ENCODE measurements at places on chromosomes 5 and 9.

DNA sequence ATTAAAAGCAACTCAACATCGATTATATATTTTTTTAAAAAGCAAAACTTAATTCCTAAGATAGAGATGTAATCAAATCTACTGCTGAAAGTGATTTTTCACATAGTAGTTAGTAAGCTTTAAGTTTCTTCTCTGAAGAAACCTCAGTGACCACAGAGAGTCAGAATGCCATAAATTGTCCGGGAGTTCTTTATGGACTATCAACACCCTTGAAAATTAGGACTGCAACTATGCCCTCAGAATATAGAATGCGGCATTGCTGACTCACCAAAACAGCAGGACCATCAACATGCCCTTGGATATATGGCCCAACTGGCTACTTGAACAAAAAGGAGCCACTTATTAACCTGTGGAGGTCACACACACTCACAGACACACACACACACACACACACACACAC lies 228.9 kb upstream of the SNX2 start:
- no peak for DNase-seq

- no peak for DNase-seq
Observed at GRCh38 chr9:84123648-84124406, 143.2 kb downstream of the RMI1 start.

DNA sequence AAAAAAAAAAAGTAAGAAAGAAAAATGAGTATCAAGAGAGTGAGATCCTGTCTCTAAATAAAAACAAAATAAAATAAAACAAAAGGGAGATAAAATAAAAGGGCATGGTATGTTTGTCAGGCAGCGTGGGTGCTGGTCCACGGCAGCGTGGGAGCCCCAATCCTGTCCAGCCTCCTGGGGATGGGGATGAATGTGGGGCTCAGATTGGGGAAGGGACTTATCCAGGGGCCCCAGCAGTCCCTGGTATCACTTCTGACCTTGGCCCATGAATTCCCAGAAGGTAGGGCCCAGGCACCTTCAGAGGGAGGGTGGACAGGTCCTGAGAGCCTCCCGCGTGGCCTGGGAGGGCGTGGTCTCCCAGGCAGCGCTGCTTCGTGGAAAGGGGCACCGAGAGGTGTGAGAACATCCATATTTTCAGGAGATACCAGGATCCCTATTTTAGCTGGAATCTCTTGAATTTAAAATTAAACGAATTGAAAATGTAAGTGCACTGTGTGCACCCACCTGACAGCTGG lies 71.2 kb downstream of the ZNF354C start:
- no peak for DNase-seq

GRCh38 chr5:151029179-151030055 lies 9.0 kb downstream of the GPX3 start:
- no peak for DNase-seq

DNA sequence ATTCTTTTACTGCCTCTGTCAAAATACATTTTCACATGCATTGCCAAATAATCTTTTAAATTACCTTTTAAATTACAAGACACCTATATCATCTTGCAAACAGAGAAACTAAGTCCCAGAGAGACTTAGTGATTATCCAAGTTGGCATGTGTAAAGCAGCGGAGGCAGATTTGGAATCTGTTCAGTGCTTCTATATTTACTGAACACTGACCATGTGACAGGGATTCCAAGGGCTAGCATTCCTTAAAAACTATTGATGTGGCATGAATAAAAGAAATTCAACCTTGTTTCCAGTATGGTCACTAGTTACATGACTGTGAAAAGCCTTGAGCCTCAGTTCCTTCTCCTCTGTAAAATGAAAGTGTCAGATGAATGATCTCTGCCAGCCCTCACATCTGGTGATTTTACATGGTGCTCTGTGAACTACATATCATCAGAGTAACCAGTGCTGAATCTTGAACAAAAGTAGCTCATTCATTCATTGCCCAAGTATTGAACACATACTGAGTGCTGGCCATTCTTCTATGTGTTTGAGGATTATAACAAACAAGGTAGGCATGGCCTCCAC lies 71.9 kb upstream of the PPP1R2B start:
- no peak for DNase-seq

DNA sequence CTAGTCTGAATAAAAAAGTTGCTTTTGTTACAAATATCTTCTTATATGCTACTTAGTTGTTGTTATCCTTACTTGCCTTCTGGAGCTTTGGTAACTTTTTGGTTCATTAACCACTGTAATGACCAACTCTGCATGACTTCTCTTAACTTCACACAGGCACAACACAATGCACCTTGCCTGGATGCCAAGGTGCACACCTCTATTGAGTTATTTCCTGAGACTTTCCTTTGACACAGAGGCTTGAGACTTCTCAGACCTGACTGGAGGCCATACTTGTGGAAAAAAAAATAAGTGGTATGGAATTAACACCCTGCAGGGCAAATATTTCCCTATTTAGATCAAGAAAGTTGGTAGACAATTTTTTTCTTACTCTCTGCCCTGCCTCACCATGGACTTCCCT lies 1925.6 kb downstream of the EFNA5 start:
- DNase-seq: no peak

DNA sequence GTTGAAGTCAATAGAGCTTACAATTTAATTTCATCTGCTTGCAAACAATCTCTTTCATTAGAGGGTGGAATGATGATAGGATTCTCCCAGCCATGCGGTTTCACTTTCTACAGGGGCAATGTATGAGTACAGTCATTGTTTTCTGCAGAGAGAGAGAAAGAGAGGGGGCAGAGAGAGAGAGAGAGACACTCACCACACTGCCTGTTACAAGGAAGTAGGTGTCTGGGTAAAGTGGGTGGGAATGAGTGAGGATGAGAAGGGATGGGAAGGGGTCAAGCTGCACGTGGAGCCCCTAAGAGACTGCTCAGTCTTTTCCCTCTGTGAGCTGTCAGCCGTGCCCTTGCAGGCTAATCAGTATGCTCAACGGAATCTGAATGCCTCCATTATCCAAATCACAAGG lies 454.3 kb downstream of the KDM4C start:
- peak; percentile 33 for DNase-seq

DNA sequence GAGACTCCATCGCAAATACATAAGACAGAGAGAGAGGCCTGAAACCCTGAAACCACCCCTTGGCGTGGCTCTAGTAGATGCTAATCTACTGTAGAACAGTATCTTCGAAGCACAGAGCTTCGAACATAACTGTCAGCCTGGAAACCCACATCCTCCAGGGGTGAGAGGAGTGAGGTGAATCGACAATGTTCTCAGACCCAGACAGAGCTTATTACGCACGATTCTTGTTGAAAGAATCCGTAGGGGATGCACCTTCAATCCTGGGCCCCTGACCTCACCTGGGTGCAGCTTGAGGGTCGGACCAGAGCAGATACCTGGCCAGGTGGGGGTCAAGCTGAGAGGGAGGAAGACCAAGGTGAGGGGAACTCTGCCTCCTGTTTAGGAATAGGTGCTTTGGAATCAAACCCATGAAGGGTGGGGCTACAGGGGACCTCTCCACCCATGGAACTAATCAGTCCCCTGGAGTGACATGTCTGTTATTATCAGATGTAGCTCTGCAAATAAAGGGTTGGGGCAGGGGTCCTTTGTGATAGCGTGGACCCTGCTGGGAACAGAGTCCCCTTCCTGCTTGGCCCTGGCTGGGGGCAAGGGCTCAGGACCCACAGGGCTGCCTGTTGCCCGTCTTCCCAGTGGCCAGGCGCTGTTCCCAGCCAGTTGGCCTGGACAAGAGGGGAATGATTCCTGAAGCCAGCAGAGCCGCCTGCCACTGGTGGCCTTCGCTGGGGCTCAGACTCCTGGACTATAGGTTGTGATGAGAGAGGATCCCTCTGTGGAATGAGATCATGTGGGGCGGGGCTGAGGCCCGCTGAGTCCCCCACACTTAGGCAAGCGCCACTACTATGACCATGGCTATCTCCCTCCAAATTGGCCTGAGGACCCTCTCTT lies 41.2 kb downstream of the DBH start:
- no peak for DNase-seq

- DNase-seq: no peak
Observed at GRCh38 chr5:154493274-154493673, 15.2 kb upstream of the HAND1 start.

GRCh38 chr5:83374547-83374946 lies 97.0 kb upstream of the VCAN start:
- no peak for DNase-seq

GRCh38 chr5:139971202-139971725 lies 71.8 kb downstream of the NRG2 start:
- no peak for DNase-seq

- DNase-seq: no peak
Observed at GRCh38 chr5:53946405-53947100, 363.8 kb downstream of the ARL15 start.

DNA sequence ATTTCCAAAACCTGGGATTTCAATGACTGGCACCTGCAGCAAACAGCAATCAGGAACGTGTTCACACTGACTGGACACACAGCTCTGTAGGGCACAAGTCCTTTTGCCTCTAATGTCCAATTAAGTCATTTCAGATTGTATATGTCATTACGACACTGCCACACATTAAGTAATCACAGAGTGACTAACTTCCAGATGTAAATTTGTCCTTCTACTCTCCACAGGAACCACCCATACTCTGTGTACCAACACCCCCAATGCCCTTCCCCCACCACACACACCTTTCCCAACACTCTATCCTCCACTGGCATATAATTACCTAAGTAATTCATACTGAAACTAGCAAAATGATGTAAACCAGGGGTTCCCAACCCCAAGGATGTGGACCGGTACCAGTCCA lies 30.5 kb downstream of the LARS1 start:
- peak; percentile 47 for DNase-seq

DNA sequence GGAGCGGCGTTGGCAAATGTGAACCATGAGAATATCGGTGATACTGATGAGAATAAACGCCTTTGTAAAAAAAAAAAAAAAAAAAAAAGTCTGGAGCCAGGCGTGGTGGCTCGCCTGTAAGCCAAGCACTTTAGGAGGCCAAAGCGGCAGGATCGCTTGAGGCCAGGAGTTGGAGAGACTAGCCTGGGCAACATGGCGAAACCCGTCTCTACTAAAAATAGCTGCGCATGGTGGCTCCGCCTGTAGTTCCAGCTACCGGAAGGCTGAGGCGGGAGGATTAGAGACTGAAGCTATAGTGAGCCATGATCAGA lies 425 bp upstream of the NFX1 start:
- DNase-seq: no peak

GRCh38 chr9:76018761-76019160 lies 128.3 kb downstream of the PCSK5 start:
- no peak for DNase-seq

DNA sequence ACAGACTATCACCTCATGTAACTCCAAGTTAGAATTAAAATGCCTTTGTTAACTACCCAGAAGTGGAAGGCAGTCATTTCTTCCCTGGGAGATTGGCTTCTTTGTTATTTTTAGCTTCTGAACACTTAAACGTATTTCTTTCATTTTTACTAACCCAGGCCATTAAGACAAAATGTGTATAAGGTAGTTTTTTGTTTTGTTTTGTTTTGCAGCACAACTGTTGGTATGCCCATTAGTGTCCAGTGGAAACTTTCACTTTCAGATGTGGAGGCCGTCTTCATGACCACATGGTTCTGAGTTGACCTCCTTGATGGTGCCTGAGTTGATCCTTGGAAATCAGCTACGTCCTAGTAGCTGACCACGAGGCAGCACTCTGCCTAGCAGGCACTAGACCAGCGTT lies 264.6 kb upstream of the ZNF608 start:
- no peak for DNase-seq

- DNase-seq: no peak
Observed at GRCh38 chr5:168066536-168067208, 224.8 kb upstream of the WWC1 start.

DNA sequence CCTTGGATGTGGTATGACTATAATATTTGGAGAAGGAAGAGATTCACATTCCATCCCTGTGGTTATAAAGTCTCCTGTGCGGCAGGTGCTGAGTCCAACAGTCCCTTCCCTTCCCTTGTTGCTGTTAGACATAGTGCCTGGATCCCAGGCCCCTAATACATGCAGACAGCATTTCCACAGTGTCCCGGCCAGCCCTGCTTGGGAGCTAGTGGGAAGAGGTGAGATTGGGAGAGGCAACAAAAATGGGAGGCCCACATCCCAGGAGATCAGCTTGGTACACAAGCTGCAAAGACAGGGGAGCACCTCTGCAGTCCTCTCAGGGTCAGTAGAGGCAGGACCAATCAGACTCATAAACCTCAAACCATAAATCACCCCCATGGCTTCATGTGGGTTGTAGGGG lies 3.3 kb upstream of the NEURL1B start:
- no peak for DNase-seq

- DNase-seq: no peak
Observed at GRCh38 chr9:14240537-14240936, 73.4 kb downstream of the NFIB start.

GRCh38 chr9:84314306-84314705 lies 26.3 kb downstream of the SLC28A3 start:
- no peak for DNase-seq

DNA sequence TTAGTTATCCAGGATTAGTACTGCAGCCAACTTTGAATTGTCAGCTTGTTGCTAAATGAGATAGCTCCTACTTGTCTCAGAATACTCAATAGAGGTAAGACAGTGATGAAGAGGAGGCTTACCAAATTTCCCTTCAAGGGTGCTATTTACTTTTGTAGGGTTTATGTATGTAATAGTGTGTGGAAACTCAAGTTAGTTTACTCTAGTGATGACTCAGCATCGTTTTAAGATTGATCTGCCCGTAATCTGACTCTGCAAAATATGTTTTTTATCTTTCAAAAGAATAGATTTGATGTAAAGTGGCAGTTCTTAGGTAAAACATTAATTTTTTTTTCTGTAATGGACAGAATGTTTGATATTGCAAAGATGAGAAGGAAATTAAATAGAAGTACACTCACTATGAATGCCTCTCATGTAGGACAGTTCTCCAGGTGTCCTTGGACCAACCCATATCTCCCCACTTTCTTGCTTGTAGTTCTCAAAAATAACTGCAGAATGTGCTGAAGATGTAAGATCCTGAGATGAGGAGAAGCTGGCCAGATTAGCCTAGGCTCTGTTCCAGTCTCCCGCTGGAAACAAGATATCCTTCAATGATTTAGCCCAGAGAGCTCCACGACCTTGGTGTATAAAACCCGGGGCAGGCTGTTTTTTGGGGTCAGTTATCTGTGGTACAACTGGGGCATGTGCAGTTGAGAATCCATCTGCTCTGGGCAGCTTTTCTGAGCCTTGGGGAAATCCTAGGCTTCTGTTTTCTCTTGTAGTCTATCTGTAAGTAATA lies 24.4 kb upstream of the MROH2B start:
- DNase-seq: no peak

- DNase-seq: peak; percentile 78
Observed at GRCh38 chr9:108816037-108816436, 39.7 kb downstream of the ACTL7B start.

DNA sequence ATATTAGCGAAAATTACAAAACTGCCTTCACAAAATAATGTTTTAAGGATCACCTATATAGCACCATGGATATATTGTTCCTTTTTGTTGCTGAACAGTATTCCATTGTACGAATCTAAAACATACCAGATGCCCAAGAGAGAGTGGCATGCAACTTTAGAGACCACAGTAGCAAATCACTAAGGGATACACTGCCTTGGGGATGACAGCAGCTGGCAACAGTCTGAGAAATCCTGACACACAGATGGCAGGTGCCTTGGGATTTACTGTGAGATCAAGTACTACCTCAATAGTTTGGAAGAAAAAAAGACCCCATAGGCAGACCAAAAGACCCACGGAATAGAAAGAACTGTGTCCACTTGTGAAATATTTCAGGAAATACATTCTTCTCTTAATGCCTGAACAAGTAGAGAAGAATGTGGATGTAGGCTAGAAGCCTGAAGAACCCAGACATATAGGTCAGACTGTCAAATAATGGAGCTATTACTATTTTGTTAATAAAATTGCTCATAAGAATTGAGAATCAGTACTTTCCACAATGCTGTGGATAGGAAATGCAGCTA lies 53.4 kb downstream of the PLPP1 start:
- DNase-seq: no peak
